Stimulated activated naive CD8-positive, alpha-beta T cell treated with anti-CD3 and anti-CD28 coated beads, Interleukin-15, amount 100 ng/mL, for 72 hours (primary cell): ENCODE measurements at places on chromosomes 6 and 20.

- no peak for DNase-seq
Observed at GRCh38 chr6:169913096-169913638, 161.7 kb downstream of the ERMARD start.

DNA sequence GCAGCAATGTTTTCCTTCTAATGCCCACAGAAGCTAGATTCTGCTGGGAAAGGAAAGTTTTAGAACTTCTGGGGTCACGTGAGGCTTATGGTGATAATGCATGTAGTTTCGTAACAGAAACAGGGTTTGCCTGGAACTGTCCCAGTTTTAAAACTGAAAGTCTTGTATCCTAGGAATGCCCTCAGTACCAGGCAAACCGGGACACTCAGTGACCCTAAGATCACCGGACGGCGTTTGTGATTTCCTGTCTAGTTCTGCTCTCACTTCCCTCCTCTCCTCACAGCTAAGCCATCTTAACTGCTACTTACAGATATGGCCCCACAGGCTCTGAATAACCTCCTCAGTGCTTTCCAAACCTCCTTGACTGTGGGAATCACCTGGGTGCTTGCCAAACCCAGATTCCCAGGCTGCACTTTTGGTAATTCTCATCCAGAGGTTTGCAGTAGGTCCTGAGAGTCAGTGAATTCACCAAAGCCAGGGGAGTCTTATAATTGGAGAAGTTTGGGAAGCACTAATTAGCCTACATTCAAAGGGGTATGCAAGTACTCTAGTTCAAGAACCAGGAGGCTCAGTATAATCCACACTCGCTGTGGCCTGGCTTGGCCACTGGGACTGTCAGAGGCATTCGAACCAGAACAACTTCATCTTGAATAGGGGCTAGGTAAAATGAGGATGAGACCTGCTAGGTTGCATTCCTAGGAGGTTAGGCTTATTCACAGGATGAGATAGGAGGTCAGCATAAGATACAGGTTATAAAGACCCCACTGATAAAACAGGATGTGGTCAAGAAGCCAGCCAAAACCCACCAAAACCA lies 231.6 kb upstream of the MYLIP start:
- no peak for DNase-seq

- DNase-seq = no peak
Observed at GRCh38 chr20:51608061-51608460, 65.5 kb upstream of the NFATC2 start.

GRCh38 chr6:21257125-21257524 lies 336.4 kb upstream of the SOX4 start:
- DNase-seq = no peak

GRCh38 chr20:34562641-34563040 lies 4.1 kb downstream of the MAP1LC3A start:
- DNase-seq = peak; percentile 36

DNA sequence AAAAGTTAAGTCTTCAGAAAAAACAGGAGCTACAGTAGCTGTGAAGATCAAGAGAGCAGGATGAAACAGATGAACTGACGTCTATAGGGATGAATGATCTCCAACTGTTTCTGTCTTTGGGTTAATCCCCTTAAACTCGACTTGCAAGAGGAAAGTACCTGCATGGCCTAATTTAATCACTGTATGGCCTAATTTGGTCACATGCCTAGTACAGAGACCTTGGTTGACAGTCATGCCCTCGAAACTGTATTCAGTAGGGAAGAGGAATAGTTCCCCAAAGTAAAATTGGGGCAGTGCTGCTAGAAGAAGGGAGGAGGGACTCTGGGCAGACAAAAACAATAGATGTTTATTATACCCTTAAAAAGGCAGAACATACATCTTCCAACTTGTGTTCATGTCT lies 10.0 kb upstream of the SMAP1 start:
- DNase-seq = no peak

DNA sequence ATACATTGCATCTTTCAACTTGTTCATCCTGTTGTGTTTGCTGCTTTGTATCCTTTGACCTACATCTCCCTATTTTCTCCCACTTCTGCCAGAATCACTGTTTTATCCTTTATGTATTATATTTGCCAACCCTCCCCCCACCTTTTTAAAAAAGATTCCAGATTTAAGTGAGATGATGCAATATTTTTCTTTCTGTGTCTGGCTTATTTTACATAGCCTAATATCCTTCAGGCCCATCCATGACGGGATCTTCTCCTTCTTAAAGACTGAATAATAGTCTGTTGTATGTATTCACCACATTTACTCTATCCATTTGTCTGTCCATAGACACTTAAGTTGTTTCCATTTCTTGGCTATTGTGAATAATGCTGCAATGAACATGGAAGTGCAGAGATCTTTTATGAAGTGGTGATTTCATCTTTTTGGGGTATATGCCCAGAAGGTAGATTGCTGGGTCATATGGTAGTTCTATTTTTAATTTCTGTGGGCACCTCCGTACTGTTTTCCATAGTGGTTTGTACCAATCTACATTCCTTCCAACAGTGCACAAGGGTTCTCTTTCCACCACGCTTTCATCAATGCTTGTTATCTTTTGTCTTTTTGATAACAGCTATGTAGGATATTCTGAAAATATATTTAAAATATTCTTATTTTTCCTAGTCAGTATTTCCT lies 181.0 kb downstream of the CDKAL1 start:
- no peak for DNase-seq

GRCh38 chr6:1435806-1436205 lies 46.4 kb downstream of the FOXF2 start:
- DNase-seq = no peak
